ENCODE measurements at places on chromosomes 2 and 18.
A peak's percentile ranks its signal among the peaks of the same experiment; 100 is the strongest.

GRCh38 chr2:132588576-132588975 is 81.4 kb downstream of the LYPD1 start:
- no peak for DNase-seq

DNA sequence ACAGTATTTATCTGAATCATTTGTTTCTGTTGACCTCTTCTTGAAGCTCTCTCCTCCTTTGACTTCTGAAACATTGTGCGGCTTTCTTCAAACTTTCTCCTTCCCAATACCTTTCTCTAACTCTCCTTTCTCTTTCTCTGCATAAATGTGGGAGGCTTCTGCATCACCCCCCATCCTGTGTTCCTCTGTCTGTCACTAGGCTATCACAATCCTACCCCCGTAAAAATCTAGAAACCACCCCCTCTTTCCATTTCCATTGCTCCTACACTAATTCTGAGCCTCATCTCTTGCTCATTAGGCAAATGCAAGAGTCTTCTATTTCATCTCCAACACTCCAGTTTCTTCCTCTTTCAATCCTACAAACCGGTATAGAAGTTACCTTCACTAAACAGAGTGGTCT is 32.2 kb upstream of the ZNF385B start:
- no peak for DNase-seq

GRCh38 chr2:184599054-184599871 is 934 bp downstream of the ZNF804A start:
- no peak for DNase-seq

DNA sequence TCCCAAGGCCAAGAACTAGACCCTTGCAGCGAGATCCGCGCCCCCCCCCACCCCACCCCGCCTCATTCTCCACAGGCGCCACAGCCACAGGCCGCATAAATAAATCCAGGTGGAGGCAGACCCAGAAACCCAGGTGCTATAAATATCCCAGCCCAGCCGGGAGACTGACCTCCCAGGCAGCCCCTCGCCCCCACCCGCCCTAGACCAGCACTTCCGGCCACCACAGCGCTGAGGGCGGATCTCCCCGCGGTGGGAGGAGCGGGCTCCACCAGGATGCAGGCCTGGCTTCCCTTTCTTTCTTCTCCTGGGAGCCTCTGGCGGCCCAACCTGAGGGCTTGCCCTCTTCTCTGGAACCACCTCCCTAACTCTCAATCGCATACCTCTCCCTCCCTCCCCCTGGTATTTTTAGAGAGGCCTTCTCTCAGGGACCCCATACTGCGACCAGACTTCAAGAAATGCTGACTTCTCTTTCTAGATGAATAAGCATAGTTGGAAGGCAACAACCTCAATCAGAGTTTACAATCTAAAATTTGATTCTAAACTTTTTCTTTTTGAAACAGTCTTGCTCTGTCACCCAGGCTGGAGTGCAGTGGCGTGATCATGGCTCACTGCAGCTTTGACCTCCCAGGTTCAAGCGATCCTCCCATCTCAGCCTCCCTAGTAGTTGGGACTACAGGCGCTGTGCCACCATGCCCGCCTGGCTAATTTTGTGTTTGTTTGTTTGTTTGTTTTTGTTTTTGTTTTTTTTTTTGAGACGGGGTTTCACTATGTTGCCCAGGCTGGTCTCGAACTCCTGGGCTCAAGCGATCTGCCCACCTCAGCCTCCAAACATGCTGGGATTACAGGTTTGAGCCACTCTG is 55.0 kb downstream of the PKDCC start:
- DNase-seq: peak; percentile 15

DNA sequence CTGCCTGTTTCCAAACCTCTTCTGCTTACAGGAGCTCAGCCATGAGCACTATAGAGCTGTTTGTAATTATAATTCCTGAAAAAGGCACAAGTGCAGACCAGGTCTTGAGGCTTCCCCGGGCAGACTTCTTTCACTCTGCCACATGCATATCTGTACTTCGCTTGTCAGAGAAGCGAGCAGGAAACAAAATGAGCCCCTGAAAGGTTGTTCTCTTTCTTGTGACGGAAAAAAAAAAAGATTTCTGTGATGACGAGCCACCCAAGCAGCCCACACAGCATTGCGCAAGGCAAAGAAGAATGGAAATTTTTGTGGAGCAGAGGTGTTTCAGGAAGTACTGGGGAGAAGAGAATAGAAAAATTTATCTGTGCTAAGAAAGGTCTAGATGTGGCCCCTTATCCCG is 54.0 kb upstream of the LINC00305 start:
- DNase-seq: no peak

- peak; percentile 35 for DNase-seq
Measured at GRCh38 chr2:46471-47345, at the start of gene FAM110C. TSS of gene FAM110C (minus strand) at chr2:46505. CDS start at chr2:46385, 120 bp downstream.

DNA sequence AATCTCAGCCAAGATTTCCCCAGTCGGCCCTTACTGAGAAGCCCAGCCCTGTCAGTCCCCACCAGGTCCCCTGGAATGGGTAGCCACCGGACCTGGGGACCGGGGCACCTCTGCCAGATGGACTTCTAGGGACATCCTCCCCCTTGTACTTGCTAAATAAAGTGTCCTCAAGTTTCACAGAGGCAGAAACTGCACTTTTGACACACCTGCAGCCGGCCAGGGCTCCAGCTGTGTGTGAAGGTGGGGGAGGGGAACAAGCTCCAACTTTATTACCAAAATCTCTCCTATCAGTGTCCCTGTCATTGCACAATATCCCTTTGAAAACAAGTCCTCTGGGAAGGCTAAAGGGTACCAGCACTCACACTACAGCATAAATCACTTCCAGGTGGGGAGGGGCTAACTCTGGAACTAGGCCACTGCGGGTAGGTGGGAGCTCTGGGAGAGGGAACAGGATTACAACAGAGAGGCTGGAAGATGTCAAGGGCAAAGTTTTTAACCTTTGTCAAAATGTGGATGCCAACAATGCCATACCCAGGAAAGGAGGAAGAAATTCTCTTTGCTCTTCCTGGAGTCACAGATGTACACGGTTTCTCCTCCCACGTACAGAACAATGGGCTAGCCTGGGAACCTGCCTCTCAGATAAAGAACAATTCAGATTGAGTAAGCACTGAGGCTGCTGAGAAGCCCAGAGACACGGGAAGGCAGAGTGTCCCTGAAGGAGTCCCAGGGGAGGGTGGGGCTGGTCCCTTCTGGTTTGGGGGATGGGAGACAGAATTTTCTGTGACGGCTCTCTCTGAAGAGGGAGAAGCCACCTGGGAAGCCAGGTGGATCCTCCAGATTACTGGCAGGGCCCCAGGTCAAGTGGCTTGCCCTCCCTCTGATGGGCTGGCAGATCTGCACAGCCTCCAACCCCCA is 11.0 kb downstream of the SDC1 start:
- DNase-seq: no peak
